ENCODE measurements at places on chromosomes 6 and 20.

DNA sequence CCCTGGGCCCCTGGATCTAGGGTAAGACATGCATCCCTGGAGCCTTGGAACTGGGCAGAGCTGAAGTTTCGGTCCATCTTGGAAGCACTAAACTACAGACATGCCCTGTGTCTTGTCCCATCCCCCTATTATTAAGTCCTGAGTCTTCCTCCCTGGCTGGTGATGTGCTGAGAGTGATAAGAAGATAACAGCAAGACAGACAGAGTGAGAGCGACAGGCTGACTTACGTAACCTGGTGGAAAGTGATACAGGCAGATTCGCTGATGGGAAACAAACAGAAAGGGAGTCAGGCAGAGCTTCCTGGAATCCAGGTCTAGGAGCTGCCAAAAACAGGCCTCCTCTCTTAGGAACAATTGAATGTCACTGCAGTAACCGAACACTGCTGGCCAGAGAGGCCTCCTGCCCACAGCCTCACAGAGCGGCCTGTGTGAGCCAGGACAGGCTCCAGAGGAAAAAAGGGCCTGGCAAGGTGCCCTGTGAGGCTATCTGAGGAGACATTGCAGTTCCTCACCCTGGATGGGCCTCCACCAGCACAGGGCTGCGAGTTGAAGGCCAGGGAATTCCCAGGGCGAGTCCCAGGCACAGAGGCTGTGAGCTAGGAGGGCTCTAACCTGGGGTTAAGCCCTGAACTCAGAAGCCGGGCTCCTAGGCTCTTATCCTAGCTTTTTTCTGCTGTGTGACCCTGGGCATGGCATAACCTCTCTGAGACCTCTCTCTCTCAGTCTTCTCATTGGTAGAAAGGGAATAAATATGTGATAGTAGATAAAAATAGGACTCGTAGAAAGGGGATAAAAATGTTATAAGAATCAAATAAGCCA is 34.2 kb upstream of the B4GALT5 start:
- peak overlapping the region; percentile 55 for H3K27ac ChIP-seq
- DNase-seq = peak; percentile 51
- peaks cover 33% of the 10 kb centered on the region for H3K4me1 ChIP-seq
- H3K27me3 ChIP-seq = no peaks in the 10 kb centered on the region

DNA sequence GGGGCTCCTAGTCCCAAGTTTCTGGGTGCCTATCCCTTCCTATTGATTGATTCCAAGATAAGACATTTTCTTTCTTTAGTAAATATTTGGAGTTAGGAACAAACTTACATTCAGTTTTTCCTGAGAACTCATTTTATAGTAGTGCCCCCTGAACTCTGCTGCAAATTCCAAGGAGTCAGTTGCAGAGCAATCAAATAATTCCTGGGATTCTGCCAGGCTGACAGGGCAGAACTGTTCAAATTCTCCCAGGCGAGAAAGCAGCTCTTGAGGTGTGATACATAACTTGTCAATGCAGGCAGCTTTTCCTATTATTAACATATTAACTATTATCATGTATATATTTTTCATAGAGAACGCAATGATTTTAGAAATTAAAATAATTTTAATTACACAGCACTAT is 15.9 kb upstream of the ZBTB24 start:
- no peak for DNase-seq
- no peaks in the 10 kb centered on the region for H3K36me3 ChIP-seq
- H3K27me3 ChIP-seq = no peaks in the 10 kb centered on the region
- H3K4me3 ChIP-seq = no peak overlapping the region
- no peaks in the 10 kb centered on the region for H3K4me1 ChIP-seq

GRCh38 chr6:76852776-76853175 is 610.5 kb downstream of the HTR1B start:
- no peaks in the 10 kb centered on the region for H3K27me3 ChIP-seq
- no peaks in the 10 kb centered on the region for H3K4me1 ChIP-seq
- no peak for DNase-seq
- H3K36me3 ChIP-seq = no peaks in the 10 kb centered on the region

- no peaks in the 10 kb centered on the region for H3K4me1 ChIP-seq
- H3K27me3 ChIP-seq = no peaks in the 10 kb centered on the region
- no peak overlapping the region for H3K27ac ChIP-seq
Measured at GRCh38 chr6:44712353-44713111, 325.0 kb downstream of the CDC5L start.

- H3K36me3 ChIP-seq = no peaks in the 10 kb centered on the region
- H3K27me3 ChIP-seq = no peaks in the 10 kb centered on the region
- H3K4me3 ChIP-seq = no peak overlapping the region
- peaks cover 25% of the 10 kb centered on the region for H3K4me1 ChIP-seq
- no peak overlapping the region for H3K27ac ChIP-seq
Measured at GRCh38 chr6:138550346-138550767, 51.1 kb upstream of the NHSL1 start.

DNA sequence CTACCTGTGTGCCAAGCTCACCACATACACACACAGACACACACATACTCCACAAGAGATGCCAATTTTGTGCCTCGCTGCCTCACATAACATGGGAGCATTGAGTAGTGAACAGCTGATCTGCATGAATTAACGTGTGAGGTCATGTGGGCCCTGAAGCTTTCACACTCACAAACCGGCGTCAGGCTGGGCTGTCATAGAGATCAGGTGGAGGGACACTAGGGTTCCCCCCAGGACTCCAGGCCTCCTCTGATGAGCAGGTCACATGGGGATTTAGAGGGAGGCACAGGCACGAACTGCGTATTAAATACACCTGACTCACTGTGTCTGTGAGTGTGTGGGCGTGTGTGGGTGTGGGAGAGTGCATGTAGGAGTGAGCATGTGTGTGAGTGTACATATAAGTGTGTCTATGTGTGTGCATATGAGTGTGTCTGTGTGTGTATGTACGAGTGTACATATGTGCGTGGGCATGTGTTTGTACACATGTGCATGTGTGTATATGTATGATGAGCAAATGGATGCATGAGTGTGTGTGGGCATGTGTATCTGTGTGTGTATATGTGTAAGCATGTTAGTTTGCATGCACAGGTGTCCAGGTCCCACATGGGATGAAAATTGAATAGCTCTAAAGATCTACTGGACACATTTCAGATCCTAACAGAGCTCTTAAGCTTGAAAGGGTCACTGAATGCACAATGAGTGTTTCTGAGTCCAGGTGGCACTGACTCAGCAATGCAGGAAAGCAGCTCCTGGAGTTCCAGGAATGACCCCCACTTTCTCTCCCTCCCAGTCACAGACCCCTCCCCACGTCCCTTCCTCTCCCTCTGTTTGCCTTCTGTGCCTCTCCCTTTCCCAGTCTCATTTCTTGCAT is 336.6 kb downstream of the PREX1 start:
- H3K4me3 ChIP-seq = no peak overlapping the region
- no peak for DNase-seq
- H3K27me3 ChIP-seq = peaks cover 73% of the 10 kb centered on the region
- no peak overlapping the region for H3K27ac ChIP-seq
- H3K36me3 ChIP-seq = no peaks in the 10 kb centered on the region

DNA sequence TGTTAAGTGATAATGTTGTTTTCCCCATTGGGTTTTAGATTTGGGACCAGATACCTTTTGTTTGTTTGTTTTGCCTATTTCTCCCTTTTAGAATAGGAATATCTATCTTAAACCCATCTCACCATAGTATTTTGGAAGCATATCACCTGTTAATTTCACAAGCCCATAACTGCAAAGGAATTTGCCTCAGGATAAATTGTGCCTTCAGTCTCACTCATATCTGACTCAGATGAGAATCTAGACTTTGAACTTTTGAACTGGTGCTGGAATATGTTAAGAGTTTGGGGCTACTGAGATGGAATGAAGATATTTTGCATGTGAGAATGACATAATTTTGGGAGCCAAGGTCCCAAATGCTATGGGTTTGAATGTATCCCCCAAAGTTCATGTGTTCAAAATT is 607.4 kb downstream of the HACE1 start:
- H3K4me1 ChIP-seq = no peaks in the 10 kb centered on the region
- no peaks in the 10 kb centered on the region for H3K27me3 ChIP-seq
- H3K27ac ChIP-seq = no peak overlapping the region
- H3K4me3 ChIP-seq = no peak overlapping the region
- DNase-seq = no peak

- H3K4me3 ChIP-seq = no peak overlapping the region
- H3K4me1 ChIP-seq = no peaks in the 10 kb centered on the region
Measured at GRCh38 chr6:74879234-74879633, 326.6 kb downstream of the COL12A1 start.

DNA sequence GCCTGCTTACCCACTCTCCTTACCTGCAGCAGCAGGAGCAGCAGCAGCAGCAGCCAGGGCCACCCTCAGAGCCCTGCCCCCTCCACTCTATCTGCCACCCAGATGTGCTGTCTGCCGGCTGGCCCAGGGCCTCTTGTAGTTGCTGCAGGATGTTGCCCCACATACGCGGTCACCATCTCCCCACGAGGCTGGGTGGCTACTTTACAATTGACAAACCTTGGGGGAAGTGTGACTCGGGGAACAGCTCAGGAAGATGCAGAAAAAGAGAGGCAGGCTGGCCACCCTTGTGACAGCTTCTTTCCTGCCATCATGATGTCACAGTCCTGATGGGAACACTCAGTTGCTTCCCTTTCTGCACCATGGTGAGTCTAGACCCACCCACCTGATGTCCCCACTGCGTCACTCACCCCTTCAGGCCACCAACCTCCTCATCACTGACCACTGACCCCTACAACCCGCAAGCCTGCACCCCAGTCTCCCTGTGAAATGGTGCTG is 14.5 kb downstream of the TREM1 start:
- H3K36me3 ChIP-seq = no peaks in the 10 kb centered on the region
- H3K27me3 ChIP-seq = peaks cover 5% of the 10 kb centered on the region
- H3K4me1 ChIP-seq = peaks cover 3% of the 10 kb centered on the region
- peak overlapping the region; percentile 28 for H3K4me3 ChIP-seq

DNA sequence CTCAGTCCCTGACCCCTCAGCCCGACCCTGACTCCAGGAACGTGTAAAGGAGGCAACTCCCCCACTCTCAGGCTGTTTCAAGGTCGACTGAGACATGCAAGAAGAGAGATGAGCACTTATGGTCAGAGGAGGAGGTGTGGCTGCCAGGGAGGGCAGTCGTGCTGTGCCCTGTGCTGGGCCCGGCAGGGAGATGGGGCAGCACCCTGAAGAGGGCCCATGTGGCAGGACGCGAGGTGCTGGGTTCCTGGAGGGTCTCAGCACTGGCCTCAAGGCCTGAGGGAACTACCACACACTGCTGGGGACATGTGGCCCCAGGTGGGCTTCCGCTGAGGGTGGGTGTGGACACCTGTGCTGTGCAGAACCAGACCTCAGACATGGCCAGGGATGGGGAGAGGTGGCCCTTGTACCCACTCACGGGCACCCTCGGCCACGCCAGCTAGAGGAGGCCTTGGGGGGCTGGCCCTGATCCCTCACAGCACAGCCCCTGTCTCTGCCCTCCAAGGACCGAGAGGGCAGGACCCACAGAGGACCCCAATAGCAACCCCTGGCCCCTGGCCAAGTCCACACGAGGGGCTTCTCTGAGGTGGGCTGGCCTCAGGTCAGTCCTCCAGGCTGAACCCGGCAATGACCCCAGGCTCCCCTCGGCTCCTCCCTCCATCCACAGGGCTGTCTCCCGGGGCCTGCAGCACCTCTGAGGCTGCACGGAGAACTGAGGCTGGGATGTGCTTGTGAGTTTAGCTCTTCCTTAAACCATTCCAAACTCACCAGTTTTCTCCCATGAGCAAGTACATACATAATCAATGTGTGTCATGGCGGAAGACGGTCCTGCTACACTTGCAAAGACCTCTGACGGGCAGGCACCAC is 8.7 kb downstream of the SLC2A4RG start:
- no peaks in the 10 kb centered on the region for H3K36me3 ChIP-seq
- peak; percentile 66 for DNase-seq
- no peak overlapping the region for H3K4me3 ChIP-seq
- no peak overlapping the region for H3K27ac ChIP-seq

- H3K4me1 ChIP-seq = peaks cover 51% of the 10 kb centered on the region
- peaks cover 8% of the 10 kb centered on the region for H3K36me3 ChIP-seq
- H3K27ac ChIP-seq = no peak overlapping the region
- no peaks in the 10 kb centered on the region for H3K27me3 ChIP-seq
- DNase-seq = no peak
Measured at GRCh38 chr6:79070206-79070825, 7.7 kb downstream of the PHIP start.

- H3K27me3 ChIP-seq = no peaks in the 10 kb centered on the region
- peaks cover 21% of the 10 kb centered on the region for H3K36me3 ChIP-seq
- no peak overlapping the region for H3K4me3 ChIP-seq
- no peak overlapping the region for H3K27ac ChIP-seq
- H3K4me1 ChIP-seq = peaks cover 21% of the 10 kb centered on the region
- no peak for DNase-seq
Measured at GRCh38 chr6:7198833-7199800, 91.4 kb downstream of the RREB1 start.

DNA sequence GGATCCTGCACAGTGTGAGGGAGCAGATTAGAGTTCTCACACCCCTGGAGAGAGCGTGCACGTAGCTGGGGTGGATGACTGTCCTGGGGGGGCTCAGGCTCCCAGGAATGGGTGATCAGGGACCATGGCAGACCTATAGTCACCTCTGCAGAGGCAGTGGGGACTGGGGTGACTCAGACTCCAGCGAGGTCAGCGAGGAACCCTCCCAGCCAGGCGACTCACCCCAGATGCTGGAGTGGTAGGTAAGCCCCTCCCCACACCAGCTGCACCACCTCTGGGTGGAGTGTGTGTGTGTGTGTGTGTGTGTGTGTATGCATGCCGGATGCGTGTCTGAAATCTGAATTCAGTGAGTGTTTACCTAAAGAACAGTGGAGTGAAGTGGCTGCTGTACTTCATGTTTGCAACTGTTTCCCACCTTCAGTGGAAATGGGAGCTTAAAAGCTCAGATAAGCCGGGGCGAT is 17.4 kb upstream of the GTSF1L start:
- H3K4me1 ChIP-seq = peaks cover 42% of the 10 kb centered on the region
- no peak for DNase-seq
- H3K4me3 ChIP-seq = no peak overlapping the region
- H3K27ac ChIP-seq = no peak overlapping the region

DNA sequence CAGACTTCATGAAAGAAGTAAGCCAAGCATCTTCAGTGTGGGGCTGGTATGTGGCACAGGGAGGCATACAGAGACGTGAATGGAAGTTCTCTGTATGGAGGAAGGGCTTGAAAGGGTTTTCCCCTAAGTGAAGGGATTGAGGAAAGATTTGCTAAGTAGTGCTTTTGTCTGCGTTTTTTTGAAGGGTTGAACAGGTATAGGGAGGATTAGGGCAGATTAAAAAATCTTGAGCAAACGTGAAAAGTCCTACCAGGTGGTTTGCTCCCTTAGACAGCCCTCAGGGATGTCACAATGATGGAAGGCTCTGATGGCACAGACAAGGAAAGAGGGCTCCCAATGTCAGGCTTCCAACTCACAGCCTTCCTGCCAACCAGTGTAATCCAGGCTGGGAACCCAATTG is 181.7 kb upstream of the TAB2 start:
- no peaks in the 10 kb centered on the region for H3K27me3 ChIP-seq
- no peak for DNase-seq
- peaks cover 2% of the 10 kb centered on the region for H3K4me1 ChIP-seq
- H3K27ac ChIP-seq = no peak overlapping the region
- no peak overlapping the region for H3K4me3 ChIP-seq

- H3K27me3 ChIP-seq = no peaks in the 10 kb centered on the region
- peak; percentile 58 for DNase-seq
- H3K4me1 ChIP-seq = peaks cover 23% of the 10 kb centered on the region
- H3K27ac ChIP-seq = peak overlapping the region; percentile 95
- H3K36me3 ChIP-seq = no peaks in the 10 kb centered on the region
- peak overlapping the region; percentile 67 for H3K4me3 ChIP-seq
Measured at GRCh38 chr20:62120990-62121775, 1.1 kb upstream of the LSM14B start.

- H3K4me3 ChIP-seq = no peak overlapping the region
- no peak for DNase-seq
- peak overlapping the region; percentile 70 for H3K27ac ChIP-seq
- H3K27me3 ChIP-seq = no peaks in the 10 kb centered on the region
- H3K4me1 ChIP-seq = no peaks in the 10 kb centered on the region
Measured at GRCh38 chr6:152630832-152631231, 6.3 kb downstream of the SYNE1 start.

Data from left lung (tissue), 14 donors.